Suppressor macrophage (primary cell): ENCODE measurements at places on chromosomes 6 and 20.
A peak's percentile ranks its signal among the peaks of the same experiment; 100 is the strongest.

DNA sequence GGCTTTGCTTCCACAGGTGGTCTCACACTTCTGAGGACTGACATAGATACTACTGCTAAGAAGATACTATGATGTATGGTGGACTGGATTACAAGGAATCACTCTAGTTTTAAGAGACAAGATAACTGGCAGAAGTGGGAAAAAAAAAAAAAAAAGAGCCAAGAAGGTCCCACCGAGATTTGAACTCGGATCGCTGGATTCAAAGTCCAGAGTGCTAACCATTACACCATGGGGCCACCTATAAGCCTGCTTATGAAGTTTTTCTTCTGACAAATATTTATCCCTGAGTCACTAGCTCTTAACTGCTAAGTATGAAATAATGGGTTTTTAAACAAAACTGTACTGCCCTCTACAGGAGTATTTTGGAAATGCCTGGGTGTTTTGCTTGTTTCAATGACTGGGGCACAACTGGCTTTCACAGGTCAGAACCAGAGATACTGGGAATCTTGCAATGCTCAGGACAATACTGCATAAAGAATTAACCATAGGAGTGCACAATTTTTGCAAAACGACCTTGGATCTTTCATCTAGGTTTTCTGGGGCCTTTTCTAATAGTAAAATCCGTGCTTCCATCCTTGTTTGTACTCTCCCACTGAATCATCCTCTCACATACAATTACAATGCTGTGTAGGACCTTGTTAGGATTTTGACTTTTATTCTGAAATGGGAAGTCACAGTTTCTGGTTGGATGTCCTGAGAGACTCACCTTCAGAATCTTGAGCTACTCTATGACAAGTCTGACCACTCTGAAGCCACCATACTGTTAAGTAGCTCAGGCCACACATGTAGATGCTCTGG is 116.3 kb downstream of the OR2B2 start:
- DNase-seq: peak; percentile 89

DNA sequence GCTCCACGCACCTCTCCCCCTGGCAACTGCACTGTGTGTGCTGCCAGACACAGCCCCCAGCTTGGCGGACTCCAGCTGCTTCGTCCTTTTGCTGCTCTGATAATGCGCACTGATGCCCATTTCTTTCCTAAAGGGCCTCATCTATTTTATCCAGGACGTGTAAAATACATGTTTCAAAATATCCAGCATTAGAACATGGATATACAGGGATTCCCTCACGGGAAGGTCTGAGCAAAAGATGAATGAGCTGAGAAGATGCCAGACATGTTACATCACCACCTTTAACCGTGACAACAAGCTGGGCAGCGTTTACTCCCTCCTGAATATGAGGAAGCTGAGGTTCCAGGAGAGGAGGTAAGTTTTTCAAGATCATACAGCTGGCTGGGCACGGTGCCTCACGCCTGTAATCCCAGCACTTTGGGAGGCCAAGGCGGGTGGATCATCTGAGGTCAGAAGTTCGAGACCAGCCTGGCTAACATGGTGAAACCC is 32.8 kb downstream of the TNXB start:
- DNase-seq: no peak

GRCh38 chr20:40251284-40251932 is 437.6 kb downstream of the MAFB start:
- no peak for DNase-seq

- peak; percentile 64 for DNase-seq
Measured at GRCh38 chr6:1424306-1424927, 35.0 kb downstream of the FOXF2 start.

DNA sequence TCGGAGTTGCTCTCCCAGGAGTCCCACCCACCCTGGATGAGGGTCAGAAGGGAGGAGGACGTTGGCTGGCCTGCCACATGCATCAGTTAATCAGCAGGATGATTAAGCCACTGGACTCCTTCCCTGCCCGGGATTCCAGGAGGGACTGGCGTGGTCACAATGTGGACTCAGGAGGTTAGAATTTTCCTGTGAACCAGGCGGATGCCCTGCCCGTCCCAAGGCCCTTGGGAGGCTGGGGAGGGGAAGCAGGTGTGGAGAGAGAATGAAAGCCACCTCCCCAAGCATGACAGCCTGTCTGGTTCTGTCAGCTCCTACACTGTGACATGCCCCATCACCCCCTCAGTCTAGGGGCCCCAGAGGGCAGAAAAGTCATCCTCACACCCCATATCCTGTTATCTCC is 11.6 kb upstream of the ITPR3 start:
- no peak for DNase-seq

- DNase-seq: no peak
Measured at GRCh38 chr20:35479798-35480197, 24.4 kb downstream of the CEP250 start.

GRCh38 chr6:41489120-41489851 is 56.9 kb upstream of the FOXP4 start:
- no peak for DNase-seq

- DNase-seq: no peak
Measured at GRCh38 chr6:44194326-44194725, 22.4 kb upstream of the MYMX start.
